ENCODE measurements at places on chromosomes 3 and 15.

DNA sequence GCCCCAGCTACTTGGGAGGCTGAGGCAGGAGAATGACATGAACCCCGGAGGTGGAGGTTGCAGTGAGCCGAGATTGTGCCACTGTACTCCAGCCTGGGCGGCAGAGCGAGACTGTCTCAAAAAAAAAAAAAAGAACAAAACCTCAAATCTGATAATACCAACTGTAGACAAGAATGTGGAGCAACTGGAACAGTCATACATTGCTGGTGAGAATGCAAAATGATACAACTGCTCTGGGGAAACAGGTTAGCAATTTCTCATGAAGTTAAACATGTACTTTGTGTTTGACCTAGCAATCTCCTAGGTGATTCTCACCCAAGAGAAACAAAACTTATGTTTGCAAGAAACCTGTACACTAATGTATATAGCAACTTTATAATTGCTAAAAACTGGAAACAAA, 4.4 kb upstream of the VHL start:
- no peak for DNase-seq

GRCh38 chr3:55488398-55489055, 1.4 kb upstream of the WNT5A start:
- DNase-seq: peak; percentile 36

DNA sequence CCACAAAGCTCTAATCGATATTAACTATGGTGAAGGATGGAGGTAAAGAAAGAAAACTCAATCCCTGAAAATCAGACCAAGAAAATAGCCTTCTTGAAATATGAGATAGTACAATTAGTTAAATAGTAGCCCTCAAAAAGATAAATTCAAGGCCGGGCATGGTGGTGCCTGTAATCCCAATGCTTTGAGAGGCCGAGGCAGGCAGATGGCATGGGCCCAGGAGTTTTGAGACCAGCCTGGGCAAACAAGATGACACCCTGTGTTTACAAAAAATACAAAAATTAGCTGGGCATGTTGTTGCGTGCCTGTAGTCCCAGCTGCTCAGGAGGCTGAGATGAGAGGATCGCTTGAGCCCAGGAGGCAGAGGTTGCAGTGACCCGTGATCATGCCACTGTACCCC, 31.6 kb upstream of the CEP152 start:
- no peak for DNase-seq

DNA sequence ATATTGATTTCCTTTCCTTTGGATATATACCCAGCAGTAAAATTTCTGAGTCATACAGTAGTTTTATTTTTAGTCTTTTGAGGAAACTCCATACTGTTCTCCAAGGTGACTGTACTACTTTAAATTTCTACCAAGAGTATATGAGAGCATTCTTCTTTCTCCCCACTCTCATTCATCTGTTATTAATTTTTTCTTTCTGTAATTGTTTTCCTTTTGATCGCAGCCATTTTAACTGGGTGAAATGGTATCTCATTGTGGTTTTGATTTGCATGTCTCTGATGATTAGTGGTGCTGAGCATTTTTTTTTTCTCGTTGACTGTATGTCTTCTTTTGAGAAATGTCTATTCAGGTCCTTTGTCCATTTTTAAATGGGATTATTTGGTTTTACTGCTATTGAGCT, 18.3 kb upstream of the VGLL3 start:
- no peak for DNase-seq

GRCh38 chr15:53448232-53449015, 311.0 kb downstream of the WDR72 start:
- no peak for DNase-seq

- DNase-seq: no peak
Measured at GRCh38 chr3:38022896-38023709, 6.3 kb downstream of the PLCD1 start.

- no peak for DNase-seq
Measured at GRCh38 chr3:122416966-122417365, 1.1 kb upstream of the WDR5B start.

- DNase-seq: no peak
Measured at GRCh38 chr3:101865751-101866509, 16.6 kb downstream of the NFKBIZ start.

GRCh38 chr15:74306781-74307217, 60.6 kb downstream of the CYP11A1 start:
- no peak for DNase-seq

DNA sequence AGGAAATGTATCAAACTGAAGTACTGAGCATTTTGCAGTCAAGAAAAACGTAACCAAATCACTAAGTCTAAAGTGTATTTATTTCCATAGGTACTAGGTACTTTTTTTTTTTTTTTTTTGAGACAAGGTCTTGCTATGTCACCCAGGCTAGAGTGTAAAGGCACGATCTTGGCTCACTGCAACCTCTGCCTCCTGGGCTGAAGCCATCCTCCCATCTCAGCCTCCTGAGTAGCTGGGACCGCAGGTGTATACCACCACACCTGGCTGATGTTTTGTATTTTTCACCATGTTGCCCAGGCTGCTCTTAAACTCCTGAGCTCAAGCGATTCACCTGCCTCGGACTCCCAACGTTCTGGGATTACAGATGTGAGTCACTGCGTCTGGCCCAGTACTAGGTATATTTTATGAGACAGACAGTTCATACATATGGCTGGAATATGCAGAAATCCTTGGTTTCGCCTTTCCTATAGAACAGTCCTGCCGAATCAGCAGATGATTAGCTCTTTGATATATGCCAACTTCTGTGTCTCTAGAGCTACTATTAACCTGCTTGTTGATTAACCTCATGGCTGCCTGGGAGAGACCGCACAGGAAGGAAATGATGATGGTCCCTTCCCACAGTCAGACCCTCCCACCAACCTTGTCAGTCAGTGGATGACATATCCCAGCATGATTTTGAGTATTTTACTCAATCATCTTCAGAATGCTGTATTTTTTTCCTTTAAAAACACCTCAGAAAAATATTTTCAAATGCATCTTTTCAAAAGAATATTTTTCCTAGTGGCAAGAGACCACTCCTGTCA, 32.3 kb downstream of the TMOD3 start:
- DNase-seq: peak; percentile 74

- DNase-seq: no peak
Measured at GRCh38 chr15:95324656-95325055, 1005.8 kb upstream of the NR2F2 start.

GRCh38 chr3:4829031-4829394, 150.2 kb upstream of the BHLHE40 start:
- DNase-seq: no peak

- DNase-seq: no peak
Measured at GRCh38 chr3:3664935-3665334, 134.3 kb upstream of the LRRN1 start.

- DNase-seq: no peak
Measured at GRCh38 chr15:61649046-61649445, 411.2 kb downstream of the VPS13C start.

DNA sequence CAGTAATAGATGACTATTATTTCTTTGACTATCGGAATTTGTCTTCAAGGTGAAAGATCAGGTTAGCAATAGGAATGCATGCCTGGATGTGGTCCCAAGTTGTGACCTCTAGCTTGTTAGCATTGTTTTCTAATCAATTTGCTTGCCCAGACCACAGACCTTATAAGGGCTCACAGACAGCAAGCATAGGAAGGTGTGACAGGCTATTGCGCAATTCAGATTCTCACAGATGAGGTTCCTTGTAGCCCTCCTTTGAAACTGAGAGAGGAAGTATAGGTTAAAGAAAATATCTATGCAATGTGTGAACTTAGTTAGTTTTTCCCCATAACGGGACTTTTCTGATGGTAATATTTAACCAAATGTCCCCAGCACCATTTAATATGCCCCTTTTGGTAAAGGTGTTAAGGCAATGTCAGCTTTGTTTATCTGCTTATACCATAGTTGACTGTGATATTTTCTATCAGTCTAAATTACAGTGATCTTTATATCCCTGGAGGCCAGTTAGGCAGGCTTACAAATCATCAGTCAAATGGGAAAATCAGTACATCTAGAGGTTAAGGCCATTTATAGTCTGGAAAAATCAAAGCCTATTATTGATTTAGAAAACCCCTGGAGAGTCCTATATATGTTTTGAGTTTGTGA, 168.1 kb upstream of the MBNL1 start:
- no peak for DNase-seq

DNA sequence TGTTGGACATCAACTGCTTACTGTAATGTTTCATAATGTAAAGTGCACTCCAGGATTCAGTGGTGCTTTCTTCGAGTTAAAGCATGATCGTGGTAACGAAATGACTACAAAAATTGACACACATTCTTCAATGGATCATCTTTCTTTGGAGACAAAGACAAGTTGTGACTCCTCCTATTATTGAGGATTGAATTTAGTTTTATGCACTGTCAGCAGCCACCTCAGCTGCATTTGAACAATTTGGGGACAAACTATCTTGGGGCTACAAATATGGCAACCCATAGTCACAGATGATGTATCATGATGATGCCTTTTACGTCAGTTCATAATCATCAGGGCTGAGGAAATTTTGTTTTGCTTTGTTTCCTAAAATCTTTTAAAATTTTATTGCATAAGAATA, 140.2 kb upstream of the ICE2 start:
- DNase-seq: no peak

GRCh38 chr15:59251001-59251845, 44.6 kb downstream of the LDHAL6B start:
- DNase-seq: no peak

- no peak for DNase-seq
Measured at GRCh38 chr3:44093531-44093930, 148.2 kb upstream of the TOPAZ1 start.

DNA sequence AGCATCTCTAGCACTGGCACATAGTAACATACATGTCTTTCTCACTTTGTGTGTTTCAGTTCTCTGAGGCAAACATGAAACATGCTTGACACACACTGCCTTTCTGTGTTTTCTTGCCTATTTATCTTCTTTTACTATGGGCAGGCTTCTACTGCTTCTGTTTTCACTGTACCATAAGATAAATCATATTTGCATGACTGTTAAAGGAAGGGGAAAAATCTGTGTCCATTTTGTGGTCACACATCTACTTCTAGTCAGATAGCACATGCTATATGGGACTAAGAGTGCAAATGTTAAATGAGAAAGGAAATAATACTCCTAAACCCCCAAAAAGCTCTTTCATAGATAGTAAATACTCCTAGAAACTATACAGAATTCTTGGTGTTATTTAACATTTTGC, 386.4 kb downstream of the ZBTB20 start:
- no peak for DNase-seq

GRCh38 chr15:67606742-67607141, 64.2 kb downstream of the MAP2K5 start:
- no peak for DNase-seq

GRCh38 chr3:195187609-195188425, 83.1 kb downstream of the XXYLT1 start:
- DNase-seq: no peak

DNA sequence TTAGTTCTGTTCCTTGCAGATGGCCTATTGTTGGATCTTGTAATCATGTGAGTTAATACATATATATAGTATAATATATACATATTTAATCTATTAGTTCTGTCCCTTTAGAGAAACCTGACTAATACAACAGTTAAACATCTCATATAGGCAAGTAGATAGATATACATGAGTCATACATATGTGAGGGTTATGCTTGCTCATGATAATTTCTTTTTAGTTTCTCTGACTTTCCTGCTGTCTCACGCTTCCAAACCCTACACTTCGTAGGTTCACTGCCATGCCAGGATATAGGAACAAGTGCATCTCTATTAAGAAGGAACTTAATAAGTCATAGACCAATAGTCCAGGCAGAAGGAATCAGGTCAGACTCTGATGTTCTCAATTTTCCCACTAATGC, 16.8 kb upstream of the CLDN16 start:
- DNase-seq: no peak

DNA sequence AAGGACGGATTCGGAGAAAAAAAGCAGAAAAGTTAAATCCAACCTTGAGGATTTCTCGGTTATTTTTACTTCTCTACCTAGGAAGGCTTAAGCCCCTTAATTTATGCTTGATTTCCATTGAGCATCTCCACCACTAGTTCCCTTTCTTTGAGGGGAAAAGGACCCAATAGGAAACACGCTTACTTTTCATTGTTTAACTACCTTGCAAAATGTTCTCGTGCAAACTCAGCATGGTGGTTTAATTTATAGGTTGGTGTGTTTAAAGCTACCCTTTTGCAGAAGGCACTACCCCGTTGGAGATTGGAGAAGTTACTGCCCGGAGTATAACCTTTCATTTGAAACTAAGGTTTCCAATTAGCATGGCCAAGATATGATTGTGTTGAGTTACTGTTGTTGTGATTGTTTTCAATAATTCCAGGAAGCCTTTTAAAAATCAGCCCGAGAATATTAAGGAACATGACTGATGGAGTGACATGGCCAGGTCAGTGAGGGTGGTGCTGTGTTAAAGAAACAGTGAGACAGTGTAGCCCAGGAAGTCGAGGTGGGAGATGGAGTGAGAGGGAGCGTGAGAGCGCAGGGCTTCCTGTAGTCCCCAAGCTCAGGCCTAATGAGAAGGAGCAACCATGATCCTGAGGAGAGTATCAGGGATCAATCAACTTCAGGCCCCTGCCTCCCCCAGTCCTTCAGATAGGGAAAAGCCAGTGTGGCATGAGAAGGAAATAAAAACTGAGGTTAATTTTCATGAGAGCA, 76.6 kb downstream of the AQP9 start:
- DNase-seq: no peak

GRCh38 chr3:128863560-128863959, 15.9 kb upstream of the ACAD9 start:
- peak; percentile 28 for DNase-seq

DNA sequence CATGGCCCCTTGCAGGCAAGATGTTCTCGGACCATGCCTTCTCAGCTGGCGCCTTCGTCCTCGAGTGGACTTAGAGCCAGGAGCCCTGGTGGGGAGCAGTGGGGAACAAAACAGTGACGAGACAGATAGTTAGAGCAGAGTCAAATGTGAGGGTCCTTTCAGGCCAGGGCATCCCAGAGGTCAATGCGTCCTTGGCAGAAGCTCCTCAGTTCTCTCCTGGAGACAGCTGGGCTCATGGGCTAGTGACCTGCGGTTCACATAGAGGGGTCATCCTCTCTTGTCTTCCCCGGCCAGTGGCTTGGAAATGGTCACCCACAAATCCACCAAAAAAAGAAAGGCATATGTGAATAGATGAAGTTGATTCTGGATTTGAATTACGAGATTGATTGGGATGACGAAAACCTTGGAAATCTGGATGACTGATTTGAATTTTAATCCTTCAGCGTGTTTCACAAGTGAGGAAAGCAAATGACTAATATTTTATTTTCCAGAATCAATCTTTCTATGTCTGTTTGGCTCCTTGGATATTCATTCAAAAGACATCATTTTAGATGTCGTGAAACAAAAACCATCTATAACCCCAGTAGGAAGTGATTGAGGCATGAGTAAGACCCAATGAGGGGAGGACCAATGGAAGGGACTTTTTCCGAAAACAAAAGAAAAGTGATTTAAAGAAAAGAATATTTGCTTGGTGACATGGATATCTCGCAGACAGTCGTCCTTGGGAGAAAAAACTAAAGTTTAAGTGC, 84.5 kb downstream of the ASB7 start:
- DNase-seq: no peak

- no peak for DNase-seq
Measured at GRCh38 chr3:130963878-130964277, 62.7 kb downstream of the ASTE1 start.

DNA sequence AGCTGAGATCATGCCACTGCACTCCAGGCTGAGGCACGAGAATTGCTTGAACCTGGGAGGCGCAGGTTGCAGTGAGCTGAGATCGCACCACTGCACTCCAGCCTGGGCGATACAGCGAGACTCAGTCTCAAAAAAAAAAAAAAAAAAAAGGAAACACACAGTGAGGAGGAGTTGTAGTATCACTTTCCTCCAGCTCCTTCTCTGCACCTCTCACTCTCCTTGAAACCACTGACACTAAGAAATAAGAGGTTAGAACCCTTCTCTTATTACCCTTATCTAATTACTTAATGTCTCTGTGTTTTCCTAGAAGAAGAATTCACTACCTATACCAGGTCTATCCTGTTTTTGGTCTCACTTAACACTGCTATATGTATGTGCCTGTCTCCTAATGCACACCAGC, 31.7 kb downstream of the RAB27A start:
- no peak for DNase-seq
